ENCODE measurements at places on chromosomes 12 and 14. TPM values are rescaled to one million over a fixed set of nuclear protein-coding genes. Genes with fewer than 3 reads are reported as not detected.

- DNase-seq, result no peak
These were observed 104.0 kb downstream of the VRK1 start for GRCh38 chr14:96901227-96901626.

DNA sequence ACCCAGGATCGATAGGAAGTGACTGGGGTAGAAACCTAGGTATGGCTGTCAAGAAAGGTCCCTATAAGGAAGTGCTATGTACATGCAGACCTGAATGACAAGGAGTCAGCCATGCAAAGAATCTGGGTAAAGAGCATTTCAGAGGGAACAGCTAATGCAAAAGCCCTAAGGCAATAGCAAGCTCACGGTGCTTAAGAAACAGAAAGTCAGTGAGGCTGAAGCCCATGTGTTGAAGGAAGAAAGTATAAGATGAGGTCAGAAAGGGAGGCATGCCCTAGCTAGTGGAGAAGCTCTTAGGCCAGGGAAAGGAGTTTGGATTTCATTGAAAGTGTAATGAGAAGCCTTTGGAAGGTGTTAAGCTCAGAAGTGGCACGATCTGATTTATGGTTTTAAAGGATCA, 6.0 kb upstream of the ADCY6 start:
- DNase-seq, result no peak

DNA sequence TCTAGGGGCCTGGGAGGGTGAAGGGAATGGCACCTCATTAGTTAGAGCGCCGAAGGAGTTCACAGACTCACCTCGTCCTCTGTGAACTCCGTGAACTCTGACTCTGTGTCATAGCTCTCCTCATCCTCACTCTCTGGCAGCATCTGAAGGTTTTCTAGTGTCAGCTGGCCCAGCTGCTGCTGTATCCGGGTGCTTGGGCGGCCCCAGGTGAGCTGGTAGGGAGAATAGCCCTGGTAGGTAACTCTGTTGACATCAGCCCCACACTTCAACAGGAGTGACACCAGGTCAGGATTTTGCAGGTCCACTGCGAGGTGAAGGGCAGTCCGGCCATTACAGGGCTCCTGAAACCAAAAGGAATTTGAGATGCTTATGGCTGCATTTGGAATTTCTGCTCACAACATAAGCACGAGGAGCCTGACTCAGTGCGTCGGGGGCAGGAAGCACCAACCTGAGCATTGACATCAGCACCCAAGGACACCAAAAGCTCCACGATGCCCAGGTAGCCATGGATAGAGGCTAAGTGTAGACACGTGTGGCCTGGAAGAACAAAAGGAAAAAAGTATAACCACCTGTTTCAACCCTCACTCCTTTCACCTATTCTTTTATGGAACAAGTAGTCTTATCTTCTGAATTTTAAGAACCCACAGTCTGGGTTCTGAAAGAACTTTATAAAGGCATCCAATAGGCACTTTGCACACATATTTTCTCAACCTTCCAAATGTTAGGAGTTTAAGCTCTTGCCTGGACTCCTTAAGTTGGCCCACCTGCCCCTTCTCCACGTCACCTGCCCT, 2.0 kb downstream of the NFKBIA start:
- DNase-seq, result no peak

DNA sequence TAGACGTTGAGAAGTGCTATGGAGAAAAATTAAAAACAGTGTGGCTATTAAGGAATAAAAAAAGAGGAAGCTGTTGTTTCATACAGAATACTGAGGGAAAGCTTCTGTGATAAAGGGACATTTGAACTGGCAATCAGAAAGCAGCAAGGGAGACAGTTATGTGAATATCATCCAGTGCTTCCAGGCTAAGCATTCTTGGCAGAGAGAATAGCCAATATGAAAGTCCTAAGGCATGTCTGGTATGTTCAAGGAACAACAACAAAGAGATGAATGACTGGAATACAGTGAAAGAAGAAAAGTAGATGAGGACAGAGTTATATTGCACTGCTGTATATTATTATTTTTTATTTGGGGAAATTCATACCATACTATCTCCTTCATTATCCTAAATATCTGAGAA, 23.9 kb downstream of the SCAF11 start:
- DNase-seq, result no peak

GYS2 gene
- not detected for polyA plus RNA-seq
